ENCODE measurements at places on chromosomes 4 and X. TPM values are rescaled to one million over a fixed set of nuclear protein-coding genes. Genes with fewer than 3 reads are reported as not detected.

The PNPLA4 gene
- total RNA-seq, result 10.8 TPM

The ODAPH gene
- total RNA-seq, result not detected

The GAGE12E gene
- total RNA-seq, result not detected

The ZNF630 gene
- 1.3 TPM for total RNA-seq

The IBSP gene
- not detected for total RNA-seq

The TMSB15C gene
- total RNA-seq, result 5.0 TPM

The TRIM60 gene
- total RNA-seq, result not detected

The TMSB15A gene
- total RNA-seq, result 0.33 TPM

The RELL1 gene
- total RNA-seq, result 235 TPM

The PHOX2B gene
- total RNA-seq, result not detected

The DAPP1 gene
- total RNA-seq, result not detected

The MAGEE1 gene
- total RNA-seq, result 1.3 TPM

The TLR3 gene
- total RNA-seq, result 2.9 TPM

The MAGEC3 gene
- total RNA-seq, result not detected

The CLDN34 gene
- total RNA-seq, result not detected

The IL3RA gene
- 22.4 TPM for total RNA-seq

The GPR34 gene
- total RNA-seq, result not detected

The ITIH6 gene
- not detected for total RNA-seq

The HS6ST2 gene
- 2.0 TPM for total RNA-seq

The KCND1 gene
- 0.19 TPM for total RNA-seq

The VCX3A gene
- total RNA-seq, result not detected

The NHSL2 gene
- total RNA-seq, result 54.9 TPM

The RASGEF1B gene
- 0.29 TPM for total RNA-seq

The DMD gene
- 4.7 TPM for total RNA-seq

The MAGEA8 gene
- not detected for total RNA-seq

The CTAG1A gene
- not detected for total RNA-seq

The EDA2R gene
- 7.5 TPM for total RNA-seq

The MAGT1 gene
- 83.3 TPM for total RNA-seq

Measured in vein endothelial cell (primary cell).